ENCODE measurements at places on chromosomes 11 and 22.

DNA sequence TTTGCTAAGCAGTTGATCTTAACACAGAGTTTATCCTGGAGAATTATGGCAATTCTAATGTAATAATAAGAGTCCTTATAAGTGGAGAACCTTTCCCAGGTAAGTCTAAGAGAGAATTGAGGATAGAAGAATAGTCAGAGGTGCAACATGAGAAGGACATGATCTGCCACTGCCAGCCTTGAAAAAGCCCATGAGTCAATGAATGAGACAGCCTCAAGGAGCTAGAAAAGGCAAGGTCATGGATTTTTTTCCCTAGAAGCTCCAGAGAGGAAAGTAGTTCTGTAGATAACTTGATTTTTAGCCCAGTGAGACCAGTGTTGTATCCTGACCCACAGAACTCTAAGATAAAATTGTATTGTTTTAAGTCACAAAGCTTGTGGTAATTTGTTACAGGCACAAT lies 16.9 kb downstream of the MS4A6A start:
- no peak for DNase-seq

DNA sequence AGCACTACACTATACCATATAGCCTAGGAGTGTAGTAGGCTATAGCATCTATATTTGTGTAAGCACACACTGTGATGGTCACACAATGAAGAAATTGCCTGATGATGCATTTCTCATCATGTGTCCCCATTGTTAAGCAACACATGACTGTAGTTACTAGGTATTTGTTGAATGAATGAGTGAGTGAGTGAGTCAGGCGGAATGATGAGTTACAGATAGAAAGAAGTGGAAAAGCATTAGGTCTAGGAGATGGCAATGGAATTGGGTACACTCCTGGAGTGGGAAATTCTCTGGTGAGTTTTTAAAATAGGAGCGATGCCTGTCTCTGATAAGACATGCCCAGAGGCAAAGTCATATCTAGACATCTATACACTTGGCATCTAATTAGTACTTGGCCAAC lies 160.5 kb upstream of the TBCEL start:
- no peak for DNase-seq

- DNase-seq = no peak
Measured at GRCh38 chr11:72190631-72191071, 1.3 kb upstream of the FOLR1 start.

DNA sequence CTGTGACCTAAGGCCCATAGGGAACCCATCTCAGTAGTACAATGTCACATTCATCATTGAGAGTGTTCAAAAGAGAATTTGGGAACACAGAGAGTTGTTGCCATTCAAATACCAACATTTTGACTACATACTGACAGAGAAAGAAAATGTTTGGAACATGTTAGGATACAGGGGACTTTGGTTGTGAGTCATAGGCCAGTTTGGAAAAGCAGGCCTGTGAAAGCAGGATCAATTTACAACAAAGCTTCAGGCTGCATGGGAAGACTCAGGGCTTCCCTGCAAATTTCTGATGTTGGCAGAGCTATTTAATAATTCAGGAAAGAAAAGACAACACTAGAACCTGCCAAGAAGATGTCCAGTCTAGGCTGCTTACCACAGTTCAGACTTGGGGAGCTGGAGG lies 374 bp downstream of the NLRP10 start:
- no peak for DNase-seq

DNA sequence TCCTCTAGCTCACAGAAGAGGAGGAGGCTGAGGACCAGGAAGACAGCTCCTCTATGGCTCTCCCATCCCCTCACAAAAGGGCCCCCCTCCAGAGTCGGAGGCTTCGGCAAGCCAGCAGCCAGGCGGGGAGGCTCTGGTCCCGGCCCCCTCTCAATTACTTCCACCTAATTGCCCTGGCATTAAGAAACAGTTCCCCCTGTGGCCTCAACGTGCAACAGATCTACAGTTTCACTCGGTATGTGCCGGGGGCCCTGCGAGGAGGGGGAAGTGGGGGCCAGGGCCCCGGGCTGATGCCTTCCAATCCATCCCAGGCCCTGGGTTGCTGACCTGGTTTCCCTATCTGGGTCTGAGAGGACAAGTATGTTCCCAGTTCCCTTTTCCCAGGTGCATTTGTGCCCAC lies 7.9 kb downstream of the FOXR1 start:
- DNase-seq = no peak

DNA sequence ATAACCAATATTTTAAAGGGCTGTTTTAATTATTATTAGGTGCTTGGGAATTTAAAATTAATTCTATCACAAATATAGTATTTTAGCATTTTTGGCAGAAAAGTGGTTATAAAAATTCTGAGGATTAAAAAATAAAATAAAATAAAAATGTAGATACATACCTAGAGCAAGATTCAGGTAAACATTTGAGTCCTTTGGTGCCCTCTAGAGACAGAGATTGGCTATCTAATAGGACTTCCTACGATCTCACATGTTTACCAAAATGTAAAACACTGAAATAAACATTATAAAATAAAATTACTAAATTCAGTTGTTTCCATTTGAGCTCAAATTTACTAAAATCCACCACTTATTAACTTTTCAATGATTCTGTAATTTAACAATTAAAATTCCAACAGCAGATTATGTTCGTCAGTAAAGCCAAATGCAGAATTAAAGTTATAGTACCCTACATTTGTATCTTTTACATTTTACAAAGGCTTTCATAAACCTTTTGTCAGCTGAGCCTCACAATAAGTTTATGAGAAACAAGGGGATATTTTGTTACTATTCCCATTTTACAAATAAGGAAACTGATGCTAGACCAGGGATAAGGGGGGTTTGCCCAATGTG lies 27.7 kb downstream of the SLC36A4 start:
- DNase-seq = peak; percentile 31

- peak; percentile 92 for DNase-seq
Measured at GRCh38 chr11:61021661-61022212, 50.3 kb downstream of the CD6 start.

DNA sequence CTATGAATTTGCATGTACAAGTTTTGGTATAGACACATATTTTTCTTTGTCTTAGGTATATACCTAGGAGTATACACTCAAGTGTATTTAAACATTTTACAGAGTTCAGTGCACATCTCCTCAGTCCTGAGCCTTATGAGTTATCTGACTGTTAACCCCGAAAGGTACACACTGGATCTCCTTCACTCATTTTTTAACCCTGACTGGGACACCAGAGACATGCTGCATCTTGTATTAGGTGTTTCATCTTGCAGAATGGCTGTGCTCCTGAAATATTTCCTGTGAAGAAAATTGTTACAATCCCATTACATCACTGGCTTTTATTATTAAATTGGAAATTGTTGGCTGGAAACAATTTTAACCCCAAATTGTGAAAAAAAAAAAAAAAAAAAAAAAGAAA lies 15.3 kb downstream of the PARVA start:
- no peak for DNase-seq

GRCh38 chr11:125055107-125055715 lies 7.9 kb upstream of the SLC37A2 start:
- no peak for DNase-seq

DNA sequence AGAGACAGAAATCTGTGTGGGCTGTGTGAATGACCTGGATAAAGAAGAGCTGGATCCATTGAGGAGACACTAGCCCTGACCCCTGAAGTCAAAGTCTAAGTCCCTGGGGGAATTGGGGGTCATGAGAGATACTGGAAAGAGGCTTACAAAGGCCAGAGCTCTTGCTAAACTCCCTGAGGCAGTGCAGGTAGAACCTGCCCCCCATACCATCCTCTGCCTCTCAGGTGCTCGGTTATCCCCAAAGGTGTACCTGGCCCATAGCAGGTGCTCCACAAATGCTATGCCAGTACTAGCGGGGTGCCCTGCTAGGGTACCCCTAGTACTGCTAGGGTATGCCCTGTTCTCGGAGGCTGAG lies 19.1 kb upstream of the SCARF2 start:
- no peak for DNase-seq

GRCh38 chr11:127656116-127656836 lies 655.7 kb upstream of the KIRREL3 start:
- no peak for DNase-seq

DNA sequence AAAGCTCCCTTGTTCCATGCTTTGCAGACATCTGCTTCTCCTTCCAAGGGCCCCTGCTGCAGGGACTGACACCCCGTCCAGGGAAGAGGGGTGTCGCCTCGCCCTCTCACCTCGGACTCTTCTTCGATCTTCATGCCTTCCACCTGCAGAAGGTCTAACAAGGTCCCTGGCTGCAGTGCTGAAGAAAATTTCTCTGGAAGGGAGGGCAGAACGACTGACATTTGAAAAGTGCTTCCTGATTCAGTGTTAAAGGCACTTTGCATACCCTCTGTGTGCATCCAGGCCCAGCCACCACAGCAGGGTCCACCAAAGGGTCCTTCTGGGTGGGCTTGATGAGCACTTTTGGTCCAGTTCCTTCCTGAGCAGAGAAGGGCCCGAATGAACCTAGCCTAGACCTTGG lies 28.1 kb downstream of the VPS37C start:
- DNase-seq = no peak

DNA sequence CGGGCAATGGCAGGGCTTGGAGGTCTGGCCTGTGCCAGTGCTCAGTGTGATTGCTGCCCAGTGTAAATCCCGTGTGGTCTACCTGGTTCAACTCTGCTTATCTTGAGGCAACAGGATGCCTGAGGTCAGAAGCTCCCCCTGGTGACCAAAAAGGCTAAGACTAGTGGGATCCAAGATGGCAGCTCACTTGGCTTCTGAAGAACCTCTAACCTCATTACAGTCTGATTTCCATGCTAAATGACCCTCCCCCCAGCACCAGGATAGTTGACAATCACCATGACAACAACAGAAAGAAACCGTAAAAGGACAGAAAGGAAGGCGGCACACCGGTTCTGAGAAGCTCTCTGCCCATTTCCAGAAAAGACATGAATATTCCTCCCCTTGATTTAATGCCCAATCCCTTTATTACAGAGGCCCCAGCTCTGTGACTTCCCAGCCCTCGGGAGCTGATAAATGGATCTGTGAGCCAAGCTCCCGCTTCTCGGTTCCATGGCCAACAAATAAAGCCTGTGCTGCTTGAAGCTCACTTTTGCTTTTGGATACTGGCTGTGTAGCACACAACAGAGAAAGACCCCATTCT lies 398.4 kb downstream of the CTTN start:
- no peak for DNase-seq
